Foreskin melanocyte (primary cell): ENCODE measurements at places on chromosomes 11 and 22.
A peak's percentile ranks its signal among the peaks of the same experiment; 100 is the strongest.

DNA sequence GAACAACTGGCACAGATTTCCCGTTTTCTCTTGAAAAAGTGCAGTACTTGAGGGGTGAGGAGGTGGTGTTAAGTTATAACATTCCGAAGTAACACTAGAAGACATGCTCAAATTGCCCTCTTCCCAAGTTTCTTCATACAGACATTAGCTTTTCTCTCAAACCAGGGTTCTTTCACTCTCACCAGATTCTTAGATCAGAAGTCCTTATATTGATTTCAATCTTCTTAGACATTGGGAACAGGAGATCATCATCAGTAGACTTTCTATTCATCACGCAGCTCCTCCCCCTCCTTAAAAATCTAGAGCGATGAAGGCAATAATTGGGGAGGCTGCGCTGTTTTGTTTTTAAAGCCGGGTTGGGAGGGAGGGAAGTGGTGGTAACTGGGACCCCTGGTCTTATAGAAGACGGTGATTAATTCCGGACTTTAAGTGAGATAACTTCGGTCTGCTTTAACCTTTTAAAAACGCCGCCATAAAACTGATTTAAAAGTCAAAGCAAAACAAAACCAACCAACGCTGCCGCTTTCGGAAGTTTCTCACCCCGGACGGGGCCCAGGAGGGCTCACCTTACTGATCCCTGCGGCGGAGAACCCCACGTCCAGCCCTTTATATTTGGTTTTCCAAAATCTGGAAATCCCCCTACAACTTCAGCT, 665 bp downstream of the USP28 start:
- peak; percentile 15 for DNase-seq

GRCh38 chr22:27844256-27844655, 42.7 kb upstream of the MN1 start:
- DNase-seq: no peak

DNA sequence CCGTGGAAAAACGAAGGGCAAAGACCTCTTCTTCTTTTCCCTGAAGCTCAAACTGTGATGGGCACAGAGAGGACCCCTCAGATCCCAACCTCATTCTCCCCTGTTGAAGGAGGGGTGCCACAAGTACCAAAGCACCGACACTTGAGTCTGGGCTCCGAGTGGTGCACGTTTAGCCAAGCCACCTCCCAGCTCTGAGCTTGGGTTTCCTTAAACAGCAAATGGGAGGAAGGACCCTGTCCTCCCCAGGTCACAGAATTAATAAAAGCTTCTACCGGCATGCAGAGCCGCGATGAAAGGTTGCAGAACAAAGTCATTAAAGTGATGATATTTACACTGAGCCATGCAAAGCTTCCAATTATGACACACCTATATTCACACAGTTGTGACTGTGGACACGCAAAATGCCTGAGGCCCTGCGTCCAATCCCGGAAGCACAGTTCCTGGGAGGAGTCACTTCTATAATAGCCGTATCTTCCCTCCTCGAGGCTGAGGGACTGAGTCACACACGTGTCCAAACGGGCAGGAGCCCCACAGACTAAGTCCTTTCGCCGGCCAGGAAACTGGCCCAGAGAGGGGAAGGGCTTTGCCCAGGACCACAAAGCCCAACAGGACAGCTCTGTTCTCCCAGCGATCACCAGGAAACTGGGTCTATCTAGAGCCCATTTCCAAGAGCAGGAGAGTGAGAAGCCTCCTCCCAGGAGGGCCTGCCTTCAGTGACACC, 922 bp upstream of the CSNK1E start:
- DNase-seq: peak; percentile 90

DNA sequence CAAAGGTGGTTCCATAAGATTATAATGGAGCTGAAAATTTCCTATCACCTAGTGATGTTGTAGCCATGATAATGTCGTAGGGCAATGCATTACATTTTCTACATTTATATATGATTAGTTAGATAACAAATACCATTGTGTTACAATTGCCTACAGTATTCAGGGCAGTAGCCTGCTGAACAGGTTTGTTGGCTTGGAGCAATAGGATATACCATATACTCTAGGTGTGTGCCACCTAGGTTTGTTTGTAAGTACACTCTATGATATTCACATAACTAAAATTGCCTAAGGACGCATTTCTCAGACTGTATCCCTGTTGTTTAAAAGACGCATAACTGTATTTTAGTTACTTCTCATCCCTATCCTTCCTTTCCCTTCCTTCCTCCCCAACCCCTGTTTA, 13.6 kb downstream of the PLEKHB1 start:
- DNase-seq: no peak

GRCh38 chr11:117633976-117634755, 162.8 kb downstream of the DSCAML1 start:
- DNase-seq: no peak

DNA sequence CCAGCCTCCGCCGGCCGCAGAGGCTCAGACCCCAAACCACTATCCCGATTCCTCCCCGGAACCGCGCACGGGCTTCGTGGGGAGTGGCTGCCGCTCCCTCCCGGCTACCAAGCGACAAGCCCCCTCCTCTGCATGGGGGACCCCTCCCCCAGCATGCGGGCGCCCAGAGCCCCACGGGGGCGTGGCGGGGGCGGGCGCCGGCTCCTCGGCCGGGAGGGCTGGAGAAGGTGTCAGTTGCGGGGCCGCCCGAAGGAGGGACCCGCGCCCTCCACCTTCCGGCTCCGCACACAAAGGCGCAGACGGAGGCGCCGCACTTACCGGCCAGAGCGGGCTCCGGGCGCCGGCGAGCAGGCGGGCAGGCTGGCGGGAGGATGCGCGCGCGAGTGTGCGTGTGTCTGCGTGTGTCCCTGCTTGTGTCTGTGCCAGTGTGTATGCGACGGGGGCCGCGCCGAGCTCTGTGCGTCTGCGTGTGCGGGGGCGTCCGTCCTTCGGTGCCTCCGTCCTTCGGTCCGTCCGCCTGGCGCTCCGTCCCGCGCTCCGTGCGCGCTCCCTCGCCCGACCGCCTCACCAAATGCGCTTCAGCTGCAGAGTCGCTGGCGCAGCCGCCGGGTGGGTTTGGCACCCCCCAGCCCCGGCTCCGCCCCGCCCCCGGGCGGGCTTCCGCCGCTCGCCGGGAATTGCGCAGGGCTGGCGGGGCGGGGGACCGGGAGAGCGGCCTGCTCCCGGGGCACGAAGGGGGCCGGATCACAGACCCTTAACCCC, at the start of gene PTPN5:
Gene PTPN5 (minus strand): TSS at position 592 of the 762 bp plus-strand sequence. CDS start 19,840 bp downstream, outside the sequence.
- no peak for DNase-seq

DNA sequence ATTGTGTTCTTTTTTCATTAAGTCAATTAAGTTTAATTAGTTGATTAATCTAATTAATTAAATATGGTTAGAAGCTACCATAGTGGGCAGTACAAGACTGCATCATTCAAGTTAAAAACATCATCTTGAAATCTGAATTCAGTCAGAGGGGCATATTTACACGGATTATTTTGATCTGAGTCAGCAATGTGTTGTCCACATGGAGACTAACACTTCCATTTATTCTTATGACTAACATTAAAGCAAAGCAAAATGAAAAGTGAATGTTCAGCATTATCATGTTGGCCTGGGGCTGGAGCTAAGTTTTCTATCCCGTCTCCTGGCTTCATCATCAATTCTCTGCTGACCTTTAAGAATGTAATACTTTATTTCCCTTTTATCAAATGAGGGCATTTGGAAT, 17.3 kb downstream of the FLI1 start:
- no peak for DNase-seq
